ENCODE measurements at places on chromosomes 6 and 20.

DNA sequence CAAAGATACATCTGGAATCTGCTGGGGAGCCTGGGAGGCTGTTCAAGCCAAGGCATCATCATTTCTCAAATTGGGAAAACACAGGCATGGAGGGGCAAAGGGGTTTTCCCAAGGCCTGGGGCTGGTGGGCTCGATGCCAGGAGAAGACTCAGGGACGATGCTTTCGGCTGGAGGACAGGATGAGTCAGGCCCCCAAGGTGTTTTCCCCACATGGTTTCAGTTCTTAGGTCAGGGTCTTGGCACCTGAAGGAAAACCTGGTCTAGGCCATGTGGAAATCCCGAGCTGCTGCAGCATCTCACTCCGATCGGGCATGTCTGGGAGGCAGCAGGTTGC is 348.1 kb downstream of the CDC5L start:
- DNase-seq, result no peak

GRCh38 chr20:47139934-47140535 is 216.5 kb downstream of the ZMYND8 start:
- DNase-seq, result no peak

- DNase-seq, result peak; percentile 44
Observed at GRCh38 chr6:37218511-37218910, 39.1 kb upstream of the TBC1D22B start.

DNA sequence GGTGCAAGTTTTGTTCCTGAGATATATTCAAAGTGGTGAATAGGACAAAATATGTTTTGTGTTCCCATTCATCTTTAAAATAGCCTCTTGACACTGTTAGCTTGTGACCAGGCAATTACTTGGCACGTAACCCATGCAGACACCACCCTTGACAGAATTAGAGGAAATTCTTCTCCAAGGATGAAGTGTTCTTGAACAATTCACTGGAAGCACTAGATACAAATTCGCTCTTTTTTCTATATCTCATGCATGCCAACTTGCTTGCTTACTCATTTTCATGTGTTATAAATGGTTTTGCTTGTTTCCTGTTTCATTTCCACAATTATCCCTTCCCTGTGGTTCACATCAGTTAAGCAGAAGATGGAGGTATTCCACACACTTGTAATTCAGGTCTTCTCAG is 105.2 kb upstream of the MAN1A1 start:
- no peak for DNase-seq

- peak; percentile 67 for DNase-seq
Observed at GRCh38 chr20:62642666-62643520, 590 bp downstream of the SLCO4A1 start.

- DNase-seq, result no peak
Observed at GRCh38 chr6:25637960-25638434, 14.0 kb upstream of the SCGN start.

DNA sequence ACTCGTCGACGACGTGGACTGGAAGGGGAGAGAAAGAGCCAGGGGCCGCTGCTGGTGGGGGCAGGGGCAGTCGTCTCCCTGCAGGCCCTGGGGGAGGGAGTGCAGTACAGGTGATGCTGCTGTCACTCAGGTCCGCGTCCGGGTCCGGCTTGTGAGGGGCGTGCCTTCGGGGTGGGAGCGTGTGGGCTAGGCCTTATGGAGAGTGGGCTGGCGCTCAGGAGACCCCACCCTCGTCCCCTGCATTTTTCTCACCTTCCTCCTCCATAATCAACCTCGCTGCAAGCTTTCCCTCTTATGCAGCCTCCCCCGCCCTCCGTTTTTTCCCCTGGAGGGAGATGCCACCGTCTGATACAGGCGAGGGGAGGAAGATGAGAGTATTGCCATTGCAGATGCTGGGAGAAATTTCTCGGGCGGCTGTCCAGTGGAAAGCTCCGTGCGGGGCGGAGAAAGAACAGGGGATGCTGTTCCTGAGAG is 632 bp downstream of the PCMT1 start:
- peak; percentile 83 for DNase-seq

DNA sequence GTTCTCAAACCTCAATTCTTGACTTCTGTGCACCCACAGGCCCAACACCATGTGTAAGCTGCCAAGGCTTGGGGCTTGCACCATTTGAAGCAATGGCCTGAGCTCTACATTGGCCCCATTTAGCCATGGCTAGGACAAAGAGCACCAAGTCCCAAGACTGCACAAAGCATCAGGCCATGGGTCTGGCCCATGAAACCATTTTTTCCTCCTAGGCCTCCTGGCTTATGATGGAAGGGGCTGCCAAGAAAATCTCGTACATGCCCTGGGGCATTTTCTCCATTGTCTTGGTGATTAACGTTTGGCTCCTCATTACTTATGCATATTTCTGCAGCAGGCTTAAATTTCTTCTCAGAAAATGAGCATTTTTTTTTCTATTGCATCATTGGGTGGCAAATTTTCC is 1128.7 kb upstream of the ADGRB3 start:
- DNase-seq, result no peak

DNA sequence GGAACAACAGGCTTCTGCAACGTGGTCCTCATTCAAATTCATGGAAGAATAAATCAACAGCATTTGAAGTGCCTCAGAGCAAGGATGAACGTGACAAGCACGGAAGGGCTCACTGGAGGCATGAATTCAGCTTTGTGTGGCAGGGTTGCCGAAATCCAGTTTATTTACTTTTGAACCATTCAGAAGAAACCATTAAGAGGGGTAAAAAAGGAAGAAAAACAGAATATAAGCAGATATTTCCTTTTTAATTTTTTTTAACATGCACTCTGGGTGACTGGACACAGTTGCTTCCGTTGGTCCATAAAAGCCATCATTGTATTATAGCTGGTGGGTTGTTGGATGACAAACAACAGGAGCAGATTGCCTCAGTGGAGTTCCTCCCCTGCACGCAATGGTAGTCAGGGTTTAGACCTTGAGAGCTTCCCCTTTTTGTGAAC is 17.3 kb upstream of the SNRPB2 start:
- no peak for DNase-seq

GRCh38 chr6:106014955-106015354 is 71.2 kb upstream of the PRDM1 start:
- DNase-seq, result no peak

- peak; percentile 57 for DNase-seq
Observed at GRCh38 chr6:113979937-113980336, 9.0 kb upstream of the HDAC2 start.

DNA sequence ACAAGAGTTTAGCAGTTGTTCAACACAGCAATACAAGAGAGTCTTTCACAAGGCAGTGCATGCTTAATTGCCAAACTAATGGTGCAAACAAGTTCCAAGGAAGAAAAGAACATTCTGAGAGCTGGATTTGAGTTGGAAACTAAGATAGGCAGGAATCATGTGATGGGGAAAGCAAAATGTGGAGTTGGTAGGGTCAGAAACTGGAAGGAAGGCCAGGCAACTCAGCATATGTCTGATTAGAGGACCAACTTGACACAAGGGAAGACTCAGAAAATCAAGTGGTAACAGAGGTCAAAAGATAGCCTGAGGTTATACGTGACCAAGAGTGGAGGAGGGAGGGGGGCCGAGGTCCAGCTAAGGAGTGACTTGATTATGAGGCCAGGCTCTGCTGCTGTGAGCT is 117.3 kb downstream of the SMLR1 start:
- DNase-seq, result no peak

- no peak for DNase-seq
Observed at GRCh38 chr6:170165085-170165470, 125.8 kb downstream of the DLL1 start.

DNA sequence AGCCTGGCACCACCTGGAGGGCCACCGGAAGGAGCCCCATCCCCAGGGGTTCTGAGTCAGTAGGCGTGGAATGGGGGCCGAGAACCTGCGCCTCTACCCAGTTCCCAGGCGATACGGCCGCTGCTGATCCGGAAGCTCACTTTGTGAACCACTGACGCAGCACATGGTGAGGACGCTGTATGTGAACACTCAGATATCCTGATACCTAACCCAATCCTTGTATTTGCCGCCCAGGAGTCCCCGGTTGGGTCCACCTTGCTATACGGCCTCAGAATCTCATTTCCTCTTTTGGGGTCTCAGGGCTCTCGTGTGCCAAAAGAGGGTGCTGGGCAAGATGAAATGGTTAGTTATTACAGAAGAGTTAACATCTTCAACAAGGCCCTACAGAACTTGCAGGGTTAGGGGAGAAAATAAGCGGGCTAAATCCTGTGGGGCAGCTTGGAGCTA is 604 bp upstream of the RAB5IF start:
- DNase-seq, result peak; percentile 76

GRCh38 chr20:36974660-36975059 is 23.2 kb upstream of the SAMHD1 start:
- DNase-seq, result no peak

- no peak for DNase-seq
Observed at GRCh38 chr6:34341481-34341971, 50.9 kb downstream of the NUDT3 start.

GRCh38 chr6:11485271-11485670 is 52.3 kb upstream of the TMEM170B start:
- no peak for DNase-seq

GRCh38 chr20:40293740-40294139 is 395.3 kb downstream of the MAFB start:
- DNase-seq, result no peak

DNA sequence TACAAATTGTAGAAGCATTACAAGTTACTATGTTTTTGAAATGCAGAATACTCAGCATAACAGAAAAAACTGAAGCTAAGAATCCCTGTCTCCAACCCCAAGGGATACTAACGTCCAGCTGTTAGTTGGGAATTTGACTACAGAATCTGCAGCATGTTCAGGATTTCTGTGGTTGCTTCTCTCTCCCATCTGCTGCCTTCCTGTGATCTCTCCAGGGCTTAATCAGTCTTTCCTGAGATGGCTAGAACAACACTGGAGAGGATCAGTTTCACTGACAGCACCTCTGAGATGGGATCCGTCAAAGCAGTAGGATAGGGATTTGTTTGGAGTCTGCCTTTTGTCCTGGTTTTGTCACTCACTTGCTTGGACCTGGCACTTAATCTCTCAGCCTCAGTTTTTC is 73.3 kb upstream of the NUP153 start:
- DNase-seq, result no peak

DNA sequence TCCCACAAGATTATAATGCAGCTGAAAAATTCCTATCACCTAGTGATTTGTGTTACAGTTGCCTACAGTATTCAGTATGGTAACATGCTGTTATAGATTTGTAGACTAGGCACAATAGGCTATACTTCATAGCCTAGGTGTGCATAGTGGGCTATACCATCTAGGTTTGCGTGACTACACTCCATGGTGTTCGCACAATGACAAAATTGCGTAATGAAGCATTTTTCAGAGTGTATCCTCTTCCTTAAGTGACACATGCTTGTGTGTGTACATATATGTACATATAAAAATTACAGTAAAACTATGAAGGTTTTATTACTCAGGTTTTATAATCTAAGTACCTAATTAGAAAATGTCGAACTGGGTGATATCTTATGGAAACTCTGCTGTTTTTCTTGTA is 133.0 kb downstream of the FARS2 start:
- no peak for DNase-seq

DNA sequence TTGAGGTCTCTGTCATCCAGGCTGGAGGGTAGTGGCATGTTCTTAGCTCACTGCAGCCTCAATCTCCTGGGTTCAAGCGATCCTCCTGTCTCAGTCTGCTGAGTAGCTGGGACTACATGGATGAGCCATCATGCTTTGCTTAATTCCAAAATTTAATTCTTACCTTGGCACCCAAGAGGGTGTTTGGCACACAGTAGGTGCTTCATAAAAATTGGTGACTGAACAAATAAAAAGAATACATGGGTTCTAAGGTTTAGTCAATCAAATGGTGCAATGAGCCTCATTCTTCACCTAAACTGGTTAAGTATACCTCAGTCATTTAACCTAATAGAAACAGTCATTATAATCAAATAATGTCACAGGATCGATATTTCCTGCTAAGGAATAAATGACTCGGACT is 170.4 kb downstream of the GMPR start:
- DNase-seq, result no peak

- DNase-seq, result peak; percentile 54
Observed at GRCh38 chr20:53828682-53829254, 235.1 kb upstream of the ZNF217 start.

DNA sequence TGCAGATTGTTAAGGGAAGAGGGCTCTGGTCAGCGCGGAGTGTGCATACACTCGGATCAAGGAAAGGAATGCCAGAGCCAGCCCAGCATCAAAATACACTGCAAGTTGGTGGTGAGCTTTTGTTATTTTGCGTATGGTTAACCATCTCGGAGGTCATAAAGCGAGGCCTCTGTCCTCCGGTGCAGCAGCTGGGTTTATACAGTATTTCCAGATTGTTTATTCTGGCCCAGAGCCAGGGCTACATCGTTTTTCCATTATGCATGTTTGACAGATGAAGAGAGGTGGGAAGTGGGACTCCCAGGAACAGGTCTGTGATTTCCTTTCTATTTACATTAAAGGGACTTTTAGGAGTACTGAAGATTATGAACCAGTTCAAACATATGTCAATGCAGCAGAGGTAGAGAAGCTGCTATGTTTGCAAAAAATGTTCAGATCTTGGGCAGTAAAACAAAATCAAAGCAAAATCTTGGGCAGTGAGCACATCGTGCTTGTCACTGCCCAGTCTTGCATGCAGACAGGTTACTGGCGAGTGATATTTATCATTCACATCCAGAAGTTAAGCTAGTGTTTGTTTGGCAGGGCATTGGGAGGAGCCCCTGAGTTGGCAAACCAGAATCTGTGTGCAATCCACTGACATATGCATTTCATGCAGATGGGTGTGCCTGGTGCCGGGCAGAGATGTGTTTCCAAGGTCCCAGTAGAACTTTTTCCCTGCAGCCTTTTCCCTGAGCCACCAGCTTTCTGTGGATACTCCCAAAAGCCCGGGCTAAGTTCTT is 256.3 kb upstream of the TAB2 start:
- DNase-seq, result peak; percentile 64

- DNase-seq, result peak; percentile 70
Observed at GRCh38 chr6:142294679-142295078, 7.1 kb upstream of the ADGRG6 start.

GRCh38 chr6:33694401-33694931 is 17.0 kb downstream of the UQCC2 start:
- peak; percentile 72 for DNase-seq

DNA sequence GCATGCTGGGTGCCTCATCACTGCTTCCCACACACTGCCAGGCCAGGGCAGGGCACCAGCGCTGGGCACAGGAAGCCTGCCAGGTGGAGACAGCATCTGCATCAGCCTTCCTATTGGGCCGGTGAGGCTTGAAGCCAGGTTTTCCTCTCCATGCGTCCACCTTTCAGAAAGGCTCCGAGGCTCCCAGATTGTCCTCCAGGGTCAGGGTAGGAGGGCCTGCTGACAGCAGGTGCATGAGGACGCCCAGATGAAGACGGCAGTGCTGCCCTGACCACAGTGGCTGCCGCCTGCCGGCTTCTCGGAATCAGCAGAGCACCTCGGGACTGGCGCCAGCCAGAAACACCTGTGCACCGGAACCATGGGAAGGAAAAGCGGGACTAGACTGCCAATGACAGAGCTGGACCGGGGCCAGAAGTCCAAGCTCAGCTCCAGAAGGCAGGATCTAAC is 170.5 kb upstream of the CST7 start:
- DNase-seq, result no peak
